ENCODE measurements at places on chromosomes 2 and 18.

- no peak for DNase-seq
Measured at GRCh38 chr2:161352719-161353118, 44.5 kb downstream of the PSMD14 start.

GRCh38 chr2:140496714-140497113 lies 1634.1 kb downstream of the LRP1B start:
- no peak for DNase-seq

GRCh38 chr18:45874491-45875184 lies 49.2 kb downstream of the SIGLEC15 start:
- no peak for DNase-seq

- no peak for DNase-seq
Measured at GRCh38 chr2:45651415-45652089, at the start of gene PRKCE. Gene PRKCE (plus strand): TSS chr2:45651675.

DNA sequence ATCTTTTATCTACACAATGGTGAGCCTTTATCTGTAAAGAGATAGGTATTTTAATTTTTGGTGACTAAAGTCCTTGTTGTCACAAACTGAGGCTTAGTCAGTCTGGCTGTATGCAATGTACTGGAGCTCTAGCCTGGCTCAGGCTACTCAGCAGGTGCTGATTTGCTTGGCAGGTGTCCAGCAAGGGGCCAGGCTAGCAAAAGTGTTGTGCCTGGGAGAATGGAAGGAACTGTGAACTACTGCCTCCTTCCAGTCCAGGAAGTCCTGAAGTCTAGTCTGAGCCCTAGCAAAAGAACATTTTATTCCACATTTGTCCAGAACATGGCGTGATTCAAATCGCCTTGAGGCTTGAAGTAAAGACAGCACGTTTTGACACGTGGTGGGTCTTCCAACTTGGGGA lies 260.5 kb downstream of the CCDC85A start:
- peak; percentile 18 for DNase-seq

DNA sequence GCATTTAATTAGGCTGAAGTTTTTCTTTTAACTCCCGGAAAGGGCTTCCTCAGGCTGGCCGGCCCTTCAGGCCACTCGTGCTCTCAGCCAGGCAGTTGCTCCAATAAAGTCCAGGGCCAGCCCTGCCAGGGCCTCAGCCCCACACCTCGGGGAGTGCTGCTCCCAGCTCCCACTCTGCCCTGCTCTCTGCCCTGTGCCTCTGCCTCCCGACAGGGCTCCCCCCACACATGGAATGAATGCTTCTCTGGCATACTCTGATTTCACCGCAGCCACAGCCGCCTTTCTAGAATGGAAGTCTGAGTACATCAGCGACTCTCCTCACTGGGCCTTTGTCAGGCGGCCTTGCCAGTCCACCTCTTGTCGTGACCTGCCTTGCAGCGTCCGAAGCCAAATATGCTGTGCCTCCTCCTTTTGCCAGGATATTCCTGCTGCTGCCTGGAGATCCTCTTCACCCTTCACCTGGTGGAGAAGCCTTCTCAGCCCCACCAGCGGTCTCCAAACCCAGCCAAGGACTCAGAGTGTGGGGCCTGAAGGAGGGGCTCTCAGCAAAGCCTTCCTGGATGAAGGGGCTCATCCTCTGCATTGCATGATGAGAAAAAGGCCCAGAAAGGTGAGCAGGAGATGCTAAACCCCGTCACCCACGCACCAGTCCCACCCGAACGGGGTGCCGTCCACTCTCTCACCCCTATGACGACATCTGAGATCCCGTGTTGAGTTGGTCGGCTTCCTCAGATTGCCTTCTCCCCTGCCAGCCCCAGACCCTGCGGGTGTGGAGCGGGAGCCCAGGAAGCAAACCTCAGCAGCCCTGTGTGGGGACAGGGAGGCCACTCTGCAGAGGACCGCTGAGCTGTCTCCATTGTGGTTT lies 472.7 kb upstream of the HS6ST1 start:
- no peak for DNase-seq

- peak; percentile 51 for DNase-seq
Measured at GRCh38 chr2:29589440-29590103, 331.8 kb downstream of the ALK start.

DNA sequence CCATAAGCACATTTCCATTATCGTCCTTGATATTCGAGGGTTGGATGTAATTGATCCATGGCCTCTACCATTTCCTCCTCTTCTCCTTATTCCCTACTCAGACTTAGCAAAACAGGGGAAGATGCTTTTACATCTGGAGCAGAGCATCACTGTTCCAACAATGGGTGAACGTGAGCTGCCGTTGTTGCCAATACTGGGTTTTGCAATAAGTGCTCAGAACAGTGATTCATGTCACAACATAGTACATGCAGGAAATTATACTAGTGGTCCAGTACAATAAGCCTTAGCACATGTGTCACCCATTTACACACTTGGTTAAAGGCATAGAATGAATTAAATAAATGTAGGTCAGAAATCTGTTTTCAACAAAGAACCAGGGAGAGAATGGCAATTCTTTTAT lies 112.4 kb downstream of the DCC start:
- DNase-seq: no peak

DNA sequence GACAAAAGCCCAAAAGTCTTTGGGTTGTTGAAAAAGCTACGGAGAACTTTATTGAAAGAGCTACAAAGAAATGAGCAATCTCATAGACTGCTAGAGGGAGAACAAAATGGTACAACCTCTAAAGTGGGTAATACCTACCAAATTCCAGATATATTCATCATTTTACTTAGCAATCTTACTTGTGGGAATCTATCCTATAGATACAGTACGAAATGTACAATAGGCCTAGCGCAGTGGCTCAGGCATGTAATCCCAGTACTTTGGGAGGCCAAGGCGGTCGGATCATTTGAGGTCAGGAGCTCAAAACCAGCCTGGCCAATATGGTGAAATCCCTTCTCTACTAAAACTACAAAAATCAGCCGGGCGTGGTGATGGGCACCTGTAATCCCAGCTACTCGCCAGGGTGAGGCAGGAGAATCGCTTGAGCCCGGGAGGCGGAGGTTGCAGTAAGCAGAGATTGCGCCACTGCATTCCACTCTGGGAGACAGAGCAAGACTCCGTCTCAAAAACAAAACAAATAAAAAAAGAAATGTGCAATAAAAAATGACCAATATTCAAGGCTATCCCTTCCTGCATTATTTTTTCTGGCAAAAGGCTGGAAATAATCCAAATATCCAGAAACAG lies 10.1 kb downstream of the EXOC6B start:
- no peak for DNase-seq

DNA sequence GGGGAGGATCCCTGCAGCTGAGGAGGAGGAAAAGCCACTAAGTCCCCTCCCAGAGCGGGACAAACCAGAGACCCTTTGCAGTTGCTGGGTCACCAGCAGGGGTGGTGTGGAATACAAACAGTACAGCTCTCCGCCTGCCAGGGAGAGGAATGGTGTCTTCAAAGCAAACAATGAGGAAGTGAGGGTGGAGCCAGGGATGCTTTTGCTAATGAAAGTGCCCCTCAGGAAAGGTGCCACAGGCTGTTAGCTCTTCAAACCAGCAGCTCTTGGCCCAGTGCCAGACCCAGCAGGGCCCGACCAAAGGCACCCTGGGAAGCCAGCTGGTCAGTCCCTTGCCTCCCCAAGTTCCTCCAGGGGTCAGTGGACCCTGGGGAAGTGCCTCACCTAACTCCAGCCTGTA lies 102.8 kb downstream of the HIBCH start:
- peak; percentile 44 for DNase-seq

DNA sequence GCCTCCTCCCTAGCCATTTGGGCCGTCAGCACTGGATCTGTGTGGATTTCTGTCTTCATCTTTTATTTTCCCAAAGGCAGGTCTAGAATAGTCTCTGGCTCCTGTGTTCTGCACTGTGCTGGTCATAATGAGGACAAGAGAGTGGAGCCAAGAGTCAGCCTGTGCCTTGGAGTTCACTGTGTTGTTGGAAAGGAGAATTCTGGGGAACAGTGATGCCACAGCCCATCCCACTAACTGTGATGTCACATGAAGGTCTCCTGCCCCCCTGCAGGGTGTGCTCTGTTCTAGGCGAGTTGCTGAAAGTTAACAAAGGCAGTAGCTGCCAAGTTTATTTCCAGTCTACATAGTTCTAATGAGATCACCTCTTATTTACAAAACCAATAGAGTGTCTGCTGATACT lies 248.5 kb downstream of the TPGS2 start:
- DNase-seq: no peak

All from NCI-H1092 treated with DMSO at 0.1 percent for 48 hours (cell line).